ENCODE measurements at places on chromosomes 7 and 10. TPM values are rescaled to one million over a fixed set of nuclear protein-coding genes. Genes with fewer than 3 reads are reported as not detected.

The KCNH2 gene
- 4.5 TPM for total RNA-seq

The PRRT4 gene
- 0.24 TPM for total RNA-seq

The HYAL4 gene
- not detected for total RNA-seq

The LIPM gene
- not detected for total RNA-seq

The SPDYE6 gene
- total RNA-seq: not detected

The TAS2R5 gene
- 0.92 TPM for total RNA-seq

GRCh38 chr7:12244129-12244528 lies 33.0 kb downstream of the TMEM106B start:
- H3K27me3 ChIP-seq: no peaks in the 10 kb centered on the region
- no peaks in the 10 kb centered on the region for H3K4me1 ChIP-seq
- H3K27ac ChIP-seq: no peak overlapping the region
- peaks cover 13% of the 10 kb centered on the region for H3K36me3 ChIP-seq
- no peak overlapping the region for H3K4me3 ChIP-seq

DNA sequence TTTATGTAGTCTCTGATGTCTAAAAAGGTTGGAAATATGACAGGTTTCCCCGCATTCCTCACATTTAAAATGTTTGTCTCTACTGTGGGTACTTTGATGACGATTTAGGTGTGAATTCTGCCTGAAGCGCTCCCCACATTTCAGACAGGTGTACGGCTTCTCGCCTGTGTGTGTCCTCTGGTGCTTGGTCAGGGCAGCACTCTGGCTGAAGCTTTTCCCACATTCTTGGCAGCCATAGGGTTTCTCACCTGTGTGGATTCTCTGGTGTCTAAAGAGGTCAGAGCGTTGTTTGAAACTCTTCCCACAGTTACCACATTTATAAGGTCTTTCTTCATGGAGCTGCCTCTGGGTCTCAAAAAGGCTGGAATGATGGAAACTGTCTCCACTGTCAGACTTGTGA lies 6.3 kb downstream of the ZNF394 start:
- no peak overlapping the region for H3K4me3 ChIP-seq
- peaks cover 4% of the 10 kb centered on the region for H3K4me1 ChIP-seq
- H3K27ac ChIP-seq: no peak overlapping the region
- H3K36me3 ChIP-seq: peaks cover 52% of the 10 kb centered on the region
- DNase-seq: no peak

- H3K4me1 ChIP-seq: no peaks in the 10 kb centered on the region
- H3K4me3 ChIP-seq: no peak overlapping the region
- H3K27me3 ChIP-seq: no peaks in the 10 kb centered on the region
- no peak for DNase-seq
- peaks cover 3% of the 10 kb centered on the region for H3K36me3 ChIP-seq
- H3K27ac ChIP-seq: no peak overlapping the region
Observed at GRCh38 chr7:123231021-123232000, 31.5 kb upstream of the SLC13A1 start.

GRCh38 chr10:21304608-21305007 lies 220.9 kb downstream of the SKIDA1 start:
- no peak overlapping the region for H3K27ac ChIP-seq
- no peak overlapping the region for H3K4me3 ChIP-seq
- H3K4me1 ChIP-seq: no peaks in the 10 kb centered on the region
- peaks cover 4% of the 10 kb centered on the region for H3K36me3 ChIP-seq
- no peak for DNase-seq

DNA sequence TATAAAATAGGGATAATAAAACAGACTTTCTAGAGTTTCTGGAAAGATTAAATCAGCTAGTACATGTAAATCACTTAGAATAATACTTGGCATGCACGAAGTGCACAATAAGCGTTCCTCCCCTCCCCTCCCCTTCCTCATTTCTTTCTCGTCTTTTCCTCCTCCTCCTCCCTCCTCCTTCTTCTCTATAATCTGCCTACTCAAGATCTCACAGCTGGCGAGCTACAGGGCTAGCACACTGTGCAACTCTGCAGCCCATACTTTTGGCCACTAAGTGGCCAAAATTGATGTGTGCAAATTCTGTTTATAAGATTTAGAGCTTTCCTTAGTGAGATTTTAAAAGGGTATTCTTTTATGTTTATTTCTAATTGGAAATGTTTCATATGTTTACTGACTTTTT lies 565.3 kb downstream of the PHTF2 start:
- no peaks in the 10 kb centered on the region for H3K27me3 ChIP-seq
- H3K4me1 ChIP-seq: no peaks in the 10 kb centered on the region
- no peak overlapping the region for H3K4me3 ChIP-seq
- H3K36me3 ChIP-seq: no peaks in the 10 kb centered on the region
- H3K27ac ChIP-seq: no peak overlapping the region
- no peak for DNase-seq

GRCh38 chr7:67764289-67764688 lies 767.7 kb downstream of the TYW1 start:
- H3K36me3 ChIP-seq: no peaks in the 10 kb centered on the region
- H3K4me3 ChIP-seq: no peak overlapping the region
- H3K27me3 ChIP-seq: no peaks in the 10 kb centered on the region
- no peak overlapping the region for H3K27ac ChIP-seq

DNA sequence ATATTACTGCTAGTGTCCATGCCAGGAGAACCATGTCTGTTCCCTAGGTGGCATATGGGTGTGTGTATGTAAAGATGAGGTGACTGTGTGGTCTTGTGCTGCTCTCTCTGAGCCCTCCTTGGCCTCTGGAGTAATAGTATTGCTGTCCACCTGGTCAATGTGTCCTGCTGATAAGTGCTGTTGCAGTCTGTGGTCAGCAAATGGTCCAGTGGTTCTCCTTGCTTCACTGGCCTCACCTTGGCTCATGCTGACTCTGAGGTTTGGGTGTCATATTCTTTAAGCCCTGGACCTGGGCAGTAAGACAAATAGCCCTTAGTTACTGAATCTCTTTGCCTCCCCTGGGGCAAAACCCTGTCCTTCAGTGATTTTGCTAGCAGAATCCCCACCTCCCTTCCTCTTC lies 56.8 kb downstream of the TPST1 start:
- 0 out of 2 replicates have a peak, but pooled peaks cover 3% of the 10 kb centered on the region for H3K4me1 ChIP-seq
- H3K4me3 ChIP-seq: no peak overlapping the region
- peaks cover 27% of the 10 kb centered on the region for H3K36me3 ChIP-seq
- H3K27ac ChIP-seq: no peak overlapping the region
- no peaks in the 10 kb centered on the region for H3K27me3 ChIP-seq

- H3K27me3 ChIP-seq: no peaks in the 10 kb centered on the region
- H3K36me3 ChIP-seq: 0 out of 2 replicates have a peak, but pooled peaks cover 3% of the 10 kb centered on the region
- DNase-seq: no peak
- no peak overlapping the region for H3K27ac ChIP-seq
- no peaks in the 10 kb centered on the region for H3K4me1 ChIP-seq
Observed at GRCh38 chr10:121252756-121253155, 345.5 kb downstream of the FGFR2 start.

- DNase-seq: no peak
- H3K27me3 ChIP-seq: no peaks in the 10 kb centered on the region
- H3K36me3 ChIP-seq: peaks cover 9% of the 10 kb centered on the region
- H3K27ac ChIP-seq: no peak overlapping the region
- H3K4me3 ChIP-seq: no peak overlapping the region
Observed at GRCh38 chr7:7681936-7682329, 36.5 kb downstream of the RPA3 start.

- no peaks in the 10 kb centered on the region for H3K4me1 ChIP-seq
- H3K27me3 ChIP-seq: no peaks in the 10 kb centered on the region
- DNase-seq: no peak
- H3K4me3 ChIP-seq: no peak overlapping the region
- no peak overlapping the region for H3K27ac ChIP-seq
Observed at GRCh38 chr10:33126742-33127141, 168.7 kb upstream of the ITGB1 start.

DNA sequence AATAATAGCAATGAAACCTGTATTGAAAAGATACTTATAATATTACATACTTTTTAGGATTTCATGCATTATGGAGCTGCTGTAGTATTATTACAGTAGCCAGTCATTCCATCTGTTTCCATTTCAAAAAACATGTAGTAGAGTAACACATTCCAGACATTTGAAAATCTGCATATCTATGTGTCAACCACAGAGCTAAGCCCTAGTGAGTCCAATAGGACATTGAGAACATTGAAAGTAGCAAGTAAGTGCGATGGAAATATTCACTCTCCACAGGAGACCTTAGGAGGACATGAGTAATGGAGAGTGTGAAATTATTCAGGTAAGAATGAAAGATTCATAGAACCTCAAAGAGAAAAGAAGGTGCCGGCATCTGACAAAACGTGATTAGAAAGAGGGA lies 15.3 kb downstream of the NSMCE4A start:
- H3K4me1 ChIP-seq: 0 out of 2 replicates have a peak, but pooled peaks cover 2% of the 10 kb centered on the region
- DNase-seq: no peak
- no peaks in the 10 kb centered on the region for H3K27me3 ChIP-seq
- H3K36me3 ChIP-seq: peaks cover 63% of the 10 kb centered on the region
